GM23338 (cell line): ENCODE measurements at places on chromosomes 11 and 22. TPM values are rescaled to one million over a fixed set of nuclear protein-coding genes. Genes with fewer than 3 reads are reported as not detected.

- no peak for DNase-seq
These were observed 1390.7 kb downstream of the FAM181B start for GRCh38 chr11:81342966-81343365.

GRCh38 chr11:7595016-7595866, 78.1 kb downstream of the CYB5R2 start:
- DNase-seq = peak; percentile 45

DNA sequence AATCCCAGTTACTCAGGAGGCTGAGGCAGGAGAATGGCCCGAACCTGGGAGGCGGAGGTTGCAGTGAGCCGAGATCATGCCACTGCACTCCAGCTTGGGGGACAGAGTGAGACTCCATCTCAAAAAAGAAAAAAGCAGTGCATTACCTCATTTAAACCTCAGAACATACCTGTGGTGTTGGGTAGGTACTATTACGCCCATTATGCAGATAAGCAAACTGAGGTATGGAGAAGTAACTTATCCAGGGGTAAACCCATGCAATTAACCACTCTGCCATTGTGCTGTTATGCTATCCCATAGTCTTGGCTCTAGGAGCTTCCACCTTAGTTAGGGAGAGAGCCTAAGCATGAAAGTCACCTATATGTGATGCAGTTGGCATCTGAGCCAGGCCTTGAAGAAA, 2.3 kb upstream of the SEC14L3 start:
- no peak for DNase-seq

- DNase-seq = peak; percentile 78
These were observed 49.3 kb upstream of the MPPED2 start for GRCh38 chr11:30635401-30635989.

DNA sequence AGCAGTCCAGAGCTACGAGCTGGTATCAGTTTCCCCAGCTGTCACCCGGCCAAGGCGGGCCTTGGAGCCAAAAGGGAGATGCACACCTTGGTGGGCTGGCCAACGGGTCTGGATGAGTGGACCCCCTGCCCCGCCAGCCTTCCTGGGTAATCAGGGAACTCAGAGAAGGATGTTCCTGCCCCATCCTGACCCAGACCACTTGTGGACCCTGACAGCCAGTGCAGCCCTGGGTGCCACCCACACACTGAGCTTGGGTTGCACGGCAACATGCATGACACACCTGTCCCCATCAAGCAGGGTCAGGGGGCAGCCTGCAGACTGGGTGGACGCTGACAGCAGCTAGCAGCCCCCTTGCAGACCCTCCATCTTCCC, 8.6 kb downstream of the SLC25A1 start:
- no peak for DNase-seq

DNA sequence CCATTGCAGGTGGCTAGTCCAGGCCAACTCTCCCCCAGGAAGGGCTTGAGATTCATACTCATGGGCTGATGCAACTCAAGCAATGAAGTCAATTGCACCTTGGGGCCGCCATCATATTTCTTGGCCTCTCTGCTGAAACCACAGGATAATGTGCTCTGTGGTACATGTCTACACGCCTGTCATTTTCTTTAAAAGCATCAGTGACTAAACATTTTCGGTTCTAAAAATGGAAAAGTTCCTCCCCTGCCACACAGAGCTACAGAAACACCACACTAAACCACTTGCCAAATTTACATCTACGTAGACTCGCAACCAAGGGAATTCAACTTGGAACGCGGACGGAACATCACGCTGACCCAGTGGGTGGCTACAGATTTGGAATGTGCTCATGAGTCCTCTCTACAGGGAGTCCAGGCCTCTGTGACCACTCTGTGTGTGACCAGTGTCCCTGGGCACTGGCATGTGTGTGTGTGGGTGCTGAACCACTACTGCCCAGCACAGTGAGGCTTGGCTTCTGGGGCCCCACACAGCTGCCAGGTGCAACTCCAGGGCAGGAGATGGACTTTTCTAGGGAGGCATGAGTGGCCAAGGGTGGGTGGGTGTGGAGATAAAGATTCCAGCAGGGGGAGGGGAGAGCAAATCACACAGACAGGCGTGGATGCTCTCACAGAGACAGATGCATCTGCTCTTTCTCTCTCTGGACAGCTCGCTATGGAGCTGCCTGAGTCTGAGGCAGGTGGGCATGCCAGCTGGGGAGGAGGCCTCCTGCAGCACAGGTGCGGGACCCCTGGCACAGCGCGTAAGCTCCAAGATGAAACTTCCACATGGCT, 261.9 kb downstream of the CTTN start:
- DNase-seq = no peak

Gene FADS3
- total RNA-seq = 73.5 and 91.4 TPM in 2 replicates

Gene TTC36
- total RNA-seq = 1.0 and 3.5 TPM in 2 replicates

Gene ELFN2
- 0.35 and 0.62 TPM in 2 replicates for total RNA-seq

Gene ANKK1
- total RNA-seq = 0.14 TPM in 1 of 2 replicates, not detected in the other
